ENCODE measurements at places on chromosomes 2 and 18.

- DNase-seq, result no peak
Observed at GRCh38 chr2:148529745-148530144, 114.8 kb upstream of the EPC2 start.

DNA sequence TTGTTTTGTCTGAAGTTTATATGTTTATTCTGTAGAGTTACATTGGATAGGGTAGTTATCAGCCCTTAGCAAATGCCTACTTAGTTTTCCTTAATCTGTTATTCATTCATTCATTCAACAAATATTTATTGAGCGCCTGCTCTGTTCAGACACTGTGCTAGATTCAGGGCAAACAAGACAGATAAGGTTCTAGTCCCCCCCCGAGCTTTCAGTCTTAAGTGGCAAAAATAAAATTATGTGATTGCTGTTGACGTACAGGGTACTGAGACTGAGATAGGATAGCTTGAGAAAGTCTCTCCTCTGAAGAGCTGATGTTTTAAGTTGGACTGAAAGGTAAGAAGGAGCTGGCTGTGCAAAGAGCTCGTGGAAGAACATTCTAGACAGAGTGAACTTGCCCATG is 58.7 kb downstream of the CRIM1 start:
- DNase-seq, result no peak

DNA sequence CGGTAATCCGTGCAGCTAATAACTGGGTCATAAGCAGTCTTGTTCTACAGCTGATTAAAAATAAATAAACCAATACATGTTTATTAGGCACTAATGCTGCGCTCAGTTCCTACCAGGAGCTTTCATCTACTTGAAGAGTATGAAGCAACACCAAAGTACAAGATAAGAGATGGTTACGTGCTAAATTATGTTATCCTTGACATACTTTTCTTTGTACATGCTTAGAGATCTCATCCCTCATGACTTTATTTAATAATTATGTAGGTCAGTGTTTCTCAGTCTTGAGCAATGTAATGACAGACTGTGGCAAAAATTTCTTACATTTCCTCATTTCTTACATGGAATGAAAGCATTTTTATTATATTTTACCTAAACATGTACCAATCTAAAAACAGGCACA is 54.6 kb upstream of the COBLL1 start:
- no peak for DNase-seq

DNA sequence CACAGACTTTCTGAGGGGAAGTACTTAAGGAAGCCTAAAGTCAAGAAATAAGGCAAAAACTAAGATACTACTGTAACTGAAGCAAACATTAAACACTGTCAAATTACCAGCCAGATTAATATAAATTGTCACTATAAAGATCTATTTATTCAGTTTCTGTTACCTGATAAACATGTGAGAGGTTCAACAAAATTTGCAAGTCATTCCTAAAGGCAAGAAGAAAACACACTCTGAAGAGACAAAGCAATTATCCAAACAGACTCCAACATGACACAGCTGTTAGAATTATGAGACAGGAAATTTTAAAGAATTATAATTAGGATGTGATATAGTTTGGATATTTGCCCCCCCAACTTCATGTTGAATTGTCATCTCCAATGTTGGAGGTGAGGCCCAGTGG is 140.4 kb upstream of the COL3A1 start:
- no peak for DNase-seq

- no peak for DNase-seq
Observed at GRCh38 chr2:179802051-179802882, 59.1 kb downstream of the ZNF385B start.

GRCh38 chr18:45713239-45713638 is 10.7 kb upstream of the SLC14A1 start:
- no peak for DNase-seq

DNA sequence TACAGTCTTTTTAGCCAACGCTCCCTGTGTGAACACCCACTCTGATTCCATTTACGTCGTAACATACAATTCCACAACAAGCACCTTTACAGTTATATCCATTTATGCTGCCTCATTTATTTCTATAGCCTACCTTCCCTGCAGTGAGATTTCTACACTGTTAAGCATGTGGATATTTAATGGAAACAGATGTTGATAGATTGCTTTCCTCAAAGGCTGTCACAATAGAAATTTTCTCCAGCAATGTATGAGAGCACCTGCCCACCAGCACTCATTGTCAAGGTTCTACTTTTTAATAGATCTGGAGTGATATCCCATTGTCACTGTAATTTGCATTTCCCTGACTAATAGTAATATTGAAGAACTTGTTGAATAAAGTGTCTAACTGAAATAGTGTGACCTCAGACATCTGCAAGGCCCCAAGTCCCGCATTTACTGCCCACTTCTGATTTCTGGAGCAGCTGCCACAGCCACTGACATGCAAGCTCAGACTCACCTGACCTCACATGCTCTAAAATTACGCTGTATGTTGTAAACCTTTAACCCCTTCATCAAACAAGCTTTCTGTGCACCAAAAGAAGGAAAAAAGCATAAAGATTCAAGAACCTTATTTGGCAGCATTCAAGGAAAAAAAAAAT is 295.1 kb downstream of the CNTNAP5 start:
- DNase-seq, result no peak

DNA sequence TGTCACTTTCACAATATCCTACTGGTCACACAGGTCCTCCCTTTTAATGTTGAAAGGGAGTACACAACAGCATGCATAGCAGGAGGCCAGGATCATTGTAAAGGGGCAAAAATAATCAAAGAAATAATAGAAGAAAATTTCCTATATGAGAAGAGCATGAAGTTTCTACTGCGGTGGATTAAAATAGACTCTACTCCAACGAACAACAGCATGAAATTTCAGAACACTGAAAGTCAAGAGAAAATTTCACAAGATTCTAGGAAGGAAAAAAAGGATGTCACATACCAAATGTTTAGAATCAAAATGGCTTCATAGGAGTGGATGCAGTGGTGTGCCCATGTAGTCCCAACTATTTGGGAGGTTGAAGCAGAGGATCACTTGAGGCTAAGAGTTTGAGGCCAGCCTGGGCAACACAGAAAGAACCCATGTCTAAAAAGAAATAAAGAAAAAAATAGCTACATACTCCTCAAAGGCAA is 72.0 kb upstream of the EPAS1 start:
- no peak for DNase-seq

GRCh38 chr2:98607741-98608115 is 584 bp downstream of the COA5 start:
- DNase-seq, result no peak

- no peak for DNase-seq
Observed at GRCh38 chr2:127000937-127001336, 102.2 kb downstream of the TEX51 start.

GRCh38 chr2:73103018-73103542 is 9.7 kb downstream of the RAB11FIP5 start:
- no peak for DNase-seq

DNA sequence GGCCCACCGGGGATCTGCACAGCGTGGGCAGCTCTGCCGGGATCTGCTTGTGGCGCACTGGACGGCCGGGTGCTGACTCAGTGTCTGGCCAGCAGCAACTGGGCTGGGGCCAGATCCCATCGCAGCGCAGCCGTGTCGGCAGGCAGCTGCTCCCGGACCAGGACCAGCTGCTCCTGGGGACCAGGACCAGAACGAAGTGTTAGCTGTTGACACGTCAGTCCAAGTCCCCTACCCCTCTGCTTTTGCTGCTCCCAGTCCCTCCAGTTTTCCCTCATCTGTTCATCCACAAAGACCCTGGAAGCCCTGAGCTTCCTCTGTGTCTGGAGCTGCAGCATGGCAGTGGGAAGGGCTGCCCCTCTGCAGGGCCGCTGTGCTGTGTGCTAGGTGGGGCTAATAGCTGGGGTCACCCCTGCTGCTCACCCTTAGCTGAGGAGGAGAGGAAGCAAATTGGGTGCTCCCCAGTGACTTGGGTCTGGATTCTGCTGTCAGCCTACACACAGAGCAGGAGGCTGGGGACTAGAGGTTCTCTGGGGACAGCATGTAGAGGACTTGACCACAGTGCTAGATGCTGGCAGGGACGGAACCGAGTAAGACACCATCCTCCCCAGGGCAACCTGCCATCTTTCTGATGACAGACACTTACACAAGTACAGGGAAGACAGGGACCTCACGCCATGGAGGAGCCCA is 16.9 kb upstream of the KIF1A start:
- DNase-seq, result no peak

GRCh38 chr2:203878063-203878462 is 10.5 kb downstream of the CTLA4 start:
- DNase-seq, result no peak
